ENCODE measurements at places on chromosomes 5 and 9.

DNA sequence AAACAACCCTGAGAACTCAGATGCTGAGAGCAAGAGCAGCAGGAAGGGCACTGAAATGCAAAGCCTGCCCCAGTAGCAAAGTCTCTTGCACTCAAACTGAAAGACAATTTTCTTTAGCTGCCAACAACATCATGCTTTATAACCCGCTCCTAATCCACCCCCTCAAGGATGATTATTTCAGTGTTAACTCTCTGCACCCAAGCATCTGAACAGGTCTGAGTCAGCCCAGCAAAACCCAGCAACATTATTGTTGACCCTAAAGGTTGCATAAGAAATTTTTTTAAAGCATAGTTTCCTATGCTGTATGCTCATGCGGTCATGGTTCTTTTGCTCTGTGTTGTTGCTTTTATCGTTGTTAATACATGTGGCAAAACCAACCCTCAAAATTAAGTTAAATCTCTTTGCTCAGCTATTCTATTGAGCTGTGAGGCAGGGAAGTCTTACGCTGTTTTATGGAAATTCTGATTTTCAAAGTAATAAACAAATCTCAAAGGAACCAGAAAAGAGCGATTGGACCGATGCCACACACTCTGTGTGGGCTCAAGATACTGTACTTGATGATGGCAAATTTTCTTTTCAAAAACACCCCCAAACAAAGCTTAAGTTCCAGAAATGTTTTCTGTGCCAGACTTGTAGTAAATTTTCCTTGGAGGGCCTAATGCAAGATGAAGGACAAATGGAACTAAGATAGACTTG lies 440.6 kb upstream of the MPDZ start:
- DNase-seq, result no peak

- DNase-seq, result no peak
These were observed 81.5 kb upstream of the ARAP3 start for GRCh38 chr5:141763541-141763940.

DNA sequence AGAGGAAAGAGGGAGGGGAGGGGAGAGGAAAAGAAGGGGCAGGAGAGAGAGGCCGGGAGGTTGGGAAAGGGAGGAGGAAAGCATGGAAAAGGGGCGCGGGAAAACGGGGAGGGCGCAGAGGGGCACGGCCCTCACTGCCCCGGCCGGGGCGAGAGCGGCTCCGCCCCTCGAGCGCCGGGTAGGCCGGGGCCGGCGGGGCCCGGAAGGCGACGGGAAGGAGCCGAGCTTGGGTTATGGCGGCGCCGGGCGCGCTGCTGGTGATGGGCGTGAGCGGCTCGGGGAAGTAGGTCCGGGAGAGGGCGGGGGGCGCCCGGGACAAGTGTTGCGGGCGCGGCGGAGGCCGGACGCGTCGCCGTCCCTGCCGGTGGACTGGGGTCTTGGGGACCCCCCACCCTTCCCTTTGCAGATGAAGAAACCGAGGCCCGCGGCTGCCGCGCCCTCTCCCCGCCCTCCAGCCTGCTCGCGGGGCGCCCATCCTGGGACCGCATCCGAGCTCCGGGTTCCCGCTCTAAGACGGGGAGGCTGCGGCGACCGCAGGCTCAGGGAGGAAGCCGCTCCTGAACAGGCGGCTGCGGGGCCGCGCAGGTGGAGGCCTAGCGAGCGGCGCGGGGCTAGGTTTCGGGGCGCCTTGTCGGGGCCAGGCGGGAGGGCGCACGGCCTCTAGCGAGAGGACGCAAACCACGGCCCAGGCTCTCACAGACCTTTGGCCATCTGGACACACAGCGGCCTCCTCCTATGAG lies at the start of gene IDNK:
Gene IDNK, plus strand, starts transcription at position 205 of the 740 bp plus-strand sequence. Its CDS starts 29 bp downstream, at position 234.
- DNase-seq, result no peak

- DNase-seq, result no peak
These were observed 51.5 kb downstream of the PSD2 start for GRCh38 chr5:139847091-139847490.

- DNase-seq, result no peak
These were observed 15.0 kb upstream of the DAB2IP start for GRCh38 chr9:121636341-121636865.

DNA sequence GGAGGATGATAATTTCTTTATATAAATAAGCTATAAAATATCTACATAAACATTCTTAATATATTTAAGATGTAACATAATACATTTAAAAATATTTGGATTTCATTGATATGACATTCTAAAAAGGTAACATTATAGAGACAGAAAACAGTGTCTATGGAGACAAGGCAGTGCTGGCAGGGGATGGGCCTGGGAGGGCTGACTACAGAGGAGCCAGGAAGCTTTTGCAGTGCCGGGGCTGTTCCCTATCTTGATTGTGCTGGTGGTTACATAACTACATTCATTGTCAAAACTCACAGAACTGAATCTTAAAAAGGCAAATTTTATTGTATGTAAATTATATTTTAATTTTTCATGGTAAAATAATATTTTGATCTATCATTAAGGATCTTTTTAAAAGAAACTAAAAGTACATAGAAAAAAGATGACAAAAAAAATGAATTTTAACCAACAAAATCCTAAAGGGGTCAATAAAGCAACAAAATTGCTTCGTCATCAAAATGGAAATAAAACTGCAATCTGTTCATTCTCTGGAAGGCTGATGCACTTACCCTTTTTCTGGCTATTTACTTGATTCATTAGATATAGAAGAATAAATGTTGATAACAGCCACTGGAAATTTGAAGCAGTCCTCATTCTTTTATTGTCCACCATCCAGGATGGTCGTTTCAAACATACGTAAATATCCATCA lies 26.3 kb downstream of the LIFR start:
- DNase-seq, result no peak

- DNase-seq, result no peak
These were observed 32.0 kb downstream of the HAVCR1 start for GRCh38 chr5:157026789-157027424.

DNA sequence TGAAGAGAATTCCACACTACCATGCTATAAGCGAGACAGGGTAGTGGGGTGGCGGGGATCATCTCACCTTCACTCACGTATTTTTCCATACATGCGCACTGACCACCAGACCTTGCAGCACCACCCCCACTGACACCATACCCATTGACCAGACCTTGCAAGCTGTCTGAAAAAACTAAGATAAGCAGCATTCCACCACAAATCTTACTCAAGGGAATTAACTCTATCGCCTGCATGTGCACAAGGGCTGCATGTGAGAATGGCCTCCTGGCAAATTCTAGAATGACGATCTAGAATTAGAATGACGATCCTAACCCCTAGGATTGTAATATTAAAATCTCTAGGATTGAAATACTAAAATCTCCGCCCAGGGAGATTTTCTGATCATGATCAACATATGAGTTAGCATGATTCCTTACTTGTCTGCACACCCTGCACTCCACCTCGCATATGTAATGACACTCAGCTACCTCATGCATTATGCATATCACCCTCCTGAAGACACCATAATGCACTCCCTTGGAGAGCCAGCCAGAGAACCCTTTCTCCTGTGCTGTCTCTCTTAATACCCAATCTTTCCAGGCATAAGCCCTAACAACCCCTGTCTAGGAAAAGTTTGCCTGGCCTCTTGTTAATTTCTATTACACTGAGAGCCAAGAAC lies 11.7 kb downstream of the SOX30 start:
- no peak for DNase-seq

- DNase-seq, result no peak
These were observed 104.1 kb upstream of the BASP1 start for GRCh38 chr5:17113174-17113958.

Measured in GM12864 (cell line).